RPMI8226 (cell line): ENCODE measurements at places on chromosomes 13 and 19.
A peak's percentile ranks its signal among the peaks of the same experiment; 100 is the strongest.

- DNase-seq, result no peak
Measured at GRCh38 chr13:98226496-98226895, 49.4 kb upstream of the RNF113B start.

- no peak for DNase-seq
Measured at GRCh38 chr13:105587786-105588185, 947.7 kb downstream of the EFNB2 start.

GRCh38 chr13:100541897-100542825 is 46.4 kb downstream of the GGACT start:
- DNase-seq, result no peak

DNA sequence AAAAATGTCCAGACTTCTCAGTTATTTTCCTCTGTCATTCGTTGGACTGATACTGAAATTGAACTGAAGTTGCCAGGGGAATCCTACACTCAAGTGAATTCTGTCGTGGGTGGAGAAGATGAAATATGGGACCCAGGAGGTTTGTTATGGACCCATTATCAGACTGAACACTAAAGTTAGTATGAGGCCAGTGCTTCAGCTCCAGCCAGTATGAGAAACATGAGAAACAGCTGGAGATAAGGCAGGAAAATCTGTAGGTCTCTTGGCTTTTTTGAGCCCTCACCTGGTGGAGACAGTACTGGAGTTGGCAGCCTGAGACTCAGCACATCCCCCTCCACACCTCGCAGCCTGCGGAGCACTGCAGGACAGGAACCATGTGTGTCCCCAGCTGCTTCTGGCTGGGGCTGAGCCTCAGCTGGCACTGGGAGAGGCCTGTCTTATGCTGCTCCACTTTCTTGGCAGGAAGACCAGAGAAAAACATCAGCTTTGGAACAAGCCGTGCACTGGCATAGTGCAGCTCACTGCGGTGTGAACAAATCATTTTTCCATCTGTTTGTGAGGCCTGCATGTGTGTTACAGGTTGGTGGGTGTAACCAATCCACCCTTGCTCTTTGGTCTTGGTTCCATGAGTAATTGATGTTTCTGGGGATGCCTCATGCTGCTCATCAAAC is 641.0 kb downstream of the FGF9 start:
- no peak for DNase-seq

GRCh38 chr19:5987077-5987818 is 9.3 kb upstream of the RANBP3 start:
- peak; percentile 80 for DNase-seq

- no peak for DNase-seq
Measured at GRCh38 chr19:18239303-18239702, 13.1 kb upstream of the PDE4C start.

DNA sequence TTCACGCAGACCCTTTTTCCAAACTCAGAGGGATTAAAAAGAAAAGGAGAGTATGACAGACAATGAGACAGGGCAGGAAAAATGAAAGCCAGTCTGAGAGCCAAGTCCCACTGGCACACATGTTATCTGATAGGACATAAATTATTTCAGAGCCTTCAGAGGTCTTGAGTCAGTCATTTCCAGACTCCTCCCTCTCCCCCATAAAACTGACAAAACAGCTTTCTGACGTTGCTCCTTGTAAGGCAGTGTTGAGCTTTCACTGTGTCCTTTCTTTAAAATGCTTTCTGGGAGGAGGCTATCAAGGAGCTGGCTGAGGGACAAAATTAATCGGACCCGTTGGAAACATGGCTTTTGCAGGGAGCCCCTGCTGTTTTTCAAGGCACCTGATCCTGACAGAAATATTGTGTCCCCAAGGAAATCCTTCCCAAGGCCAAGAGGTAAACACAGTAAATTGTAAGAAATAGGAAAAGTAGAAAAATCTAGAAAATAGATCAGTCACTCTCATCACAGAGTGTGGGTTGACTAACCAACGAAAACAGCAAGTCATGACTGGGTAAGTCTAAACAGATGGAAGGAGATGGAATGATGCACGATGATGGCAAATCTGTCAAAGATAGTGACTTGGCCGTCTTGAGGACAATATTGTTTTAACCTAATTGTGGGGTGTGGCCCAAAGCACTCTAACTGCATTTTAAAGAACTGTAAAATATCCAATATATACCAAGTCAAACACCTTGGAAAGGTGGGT is 89.7 kb downstream of the DCT start:
- no peak for DNase-seq

GRCh38 chr13:77544355-77544754 is 8.8 kb downstream of the SCEL start:
- DNase-seq, result no peak

DNA sequence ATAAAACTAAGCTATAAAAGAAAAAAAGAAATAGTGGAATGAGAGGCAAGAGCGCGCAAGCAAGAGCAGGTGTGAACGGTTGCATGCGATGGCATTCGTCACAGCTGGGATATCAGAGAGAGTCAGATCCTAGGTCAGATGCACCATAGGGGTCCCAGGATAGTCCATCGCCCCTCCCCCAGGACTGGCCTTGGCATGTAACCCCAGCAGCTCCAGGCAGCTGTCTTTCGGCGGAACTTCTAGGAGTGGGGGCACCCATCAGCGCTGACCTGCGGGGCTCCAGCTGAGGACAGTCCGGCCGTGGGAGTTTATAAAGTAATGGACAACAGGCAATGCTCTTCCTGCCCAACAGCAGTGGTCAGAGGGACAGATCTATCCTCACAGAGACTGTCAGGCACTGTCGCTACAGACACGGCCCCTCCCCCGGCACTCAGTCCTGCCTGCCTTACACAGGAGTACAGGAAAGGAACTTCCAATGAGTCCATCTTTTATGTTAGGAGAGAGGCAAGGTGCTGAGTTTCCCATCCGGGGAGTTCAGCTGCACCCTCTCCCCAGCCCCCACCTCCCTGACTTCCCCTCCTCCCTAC is 1.4 kb downstream of the SIAH3 start:
- no peak for DNase-seq

DNA sequence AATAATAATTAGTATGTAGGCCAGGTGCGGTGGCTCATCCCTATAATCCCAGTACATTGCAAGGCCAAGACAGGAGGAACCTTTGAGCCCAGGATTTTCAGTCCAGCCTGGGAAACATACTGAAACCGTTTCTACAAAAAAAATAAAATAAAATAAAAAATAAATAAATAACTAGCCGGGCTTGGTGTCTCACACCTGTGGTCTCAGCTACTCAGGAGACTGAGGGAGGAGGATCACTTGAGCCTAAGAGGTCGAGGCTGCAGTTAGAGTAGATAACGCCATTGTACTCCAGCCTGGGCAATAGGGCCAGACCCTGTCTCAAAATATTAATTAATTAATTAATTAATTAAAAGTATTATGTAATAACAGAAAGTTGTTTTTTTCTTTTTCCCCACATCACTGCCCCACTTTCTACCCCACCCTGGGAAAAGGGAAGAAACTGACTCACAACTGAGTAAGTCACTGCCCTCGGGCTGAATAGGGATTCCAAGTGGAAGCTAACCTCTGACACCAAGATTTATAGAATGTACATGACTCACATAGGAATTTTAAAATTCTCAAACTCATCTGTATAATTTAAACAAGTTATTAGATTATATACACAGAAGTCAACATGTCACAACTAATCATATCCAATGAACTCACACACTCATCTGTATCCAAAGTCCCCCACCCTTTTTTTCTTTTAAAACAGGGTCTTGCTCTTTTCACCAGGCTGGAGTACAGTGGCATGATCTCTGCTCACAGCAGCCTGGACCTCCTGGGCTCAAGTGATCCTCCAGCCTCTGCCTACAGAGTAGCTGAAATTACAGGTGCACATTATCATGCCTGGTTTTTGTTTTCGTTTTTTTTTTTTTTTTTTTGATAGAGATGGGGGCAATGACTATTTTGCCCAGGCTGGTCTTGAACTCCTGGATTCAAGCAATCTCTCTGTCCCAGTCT is 12.5 kb downstream of the ZNF611 start:
- DNase-seq, result no peak

GRCh38 chr13:27270594-27271520 is at the start of gene RASL11A:
Gene RASL11A, plus strand, starts transcription at chr13:27270830. Its CDS starts 115 bp downstream, at chr13:27270945.
- DNase-seq, result peak; percentile 80

DNA sequence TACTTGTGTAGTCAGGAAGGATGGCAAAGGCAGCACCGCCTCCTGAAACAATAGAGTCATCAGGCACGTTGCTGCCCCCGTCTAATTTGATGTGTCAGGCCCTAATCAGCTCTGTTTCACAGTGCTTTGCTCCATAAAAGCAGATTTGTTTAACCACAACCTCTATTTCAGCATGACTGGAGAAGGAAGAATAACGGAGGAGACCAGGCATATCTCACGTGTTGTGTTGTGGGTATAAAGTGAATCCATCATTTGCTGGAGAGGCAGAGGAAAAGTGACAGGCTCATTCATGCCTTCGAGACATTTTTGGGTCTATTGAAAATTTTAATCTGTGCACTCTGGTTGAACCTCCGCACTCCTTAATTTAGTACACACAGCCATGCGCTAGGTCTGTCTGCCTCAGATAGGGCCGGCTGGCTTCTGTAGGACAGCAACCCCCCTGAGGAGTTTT is 940.4 kb upstream of the SLC10A2 start:
- DNase-seq, result peak; percentile 83

- no peak for DNase-seq
Measured at GRCh38 chr19:48950830-48951519, 3.7 kb upstream of the BAX start.

DNA sequence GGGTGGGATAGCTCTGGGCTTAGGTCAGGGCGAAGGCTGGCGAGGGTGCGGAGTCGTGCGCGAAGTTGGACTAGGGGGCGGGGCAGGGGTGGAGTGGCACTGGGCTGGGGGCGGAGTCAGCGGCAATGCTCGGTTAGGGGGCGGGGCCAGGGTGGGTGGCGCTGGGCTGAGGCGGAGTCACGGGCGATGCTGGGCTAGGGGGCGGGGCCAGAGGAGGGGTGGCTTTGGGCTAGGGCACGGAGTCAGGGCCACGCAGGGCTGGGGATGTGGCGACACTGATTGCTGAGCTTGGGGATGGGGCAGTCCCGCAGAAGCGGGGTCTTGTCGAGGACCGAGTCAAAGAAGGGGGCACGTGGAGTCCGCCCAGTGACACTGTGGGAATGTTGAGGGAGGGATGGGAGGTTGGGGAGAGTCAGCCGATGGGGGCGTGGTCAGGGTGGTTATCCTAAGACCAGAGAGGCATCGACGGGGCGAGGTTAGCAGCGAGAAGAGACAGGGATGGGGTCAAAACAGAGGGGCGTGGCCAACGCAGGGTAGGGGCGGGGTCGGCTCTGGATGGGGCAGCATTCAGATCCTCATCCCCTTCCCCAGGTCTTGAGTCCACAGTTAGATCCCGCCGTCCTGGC is 8.7 kb downstream of the HOMER3 start:
- peak; percentile 47 for DNase-seq

DNA sequence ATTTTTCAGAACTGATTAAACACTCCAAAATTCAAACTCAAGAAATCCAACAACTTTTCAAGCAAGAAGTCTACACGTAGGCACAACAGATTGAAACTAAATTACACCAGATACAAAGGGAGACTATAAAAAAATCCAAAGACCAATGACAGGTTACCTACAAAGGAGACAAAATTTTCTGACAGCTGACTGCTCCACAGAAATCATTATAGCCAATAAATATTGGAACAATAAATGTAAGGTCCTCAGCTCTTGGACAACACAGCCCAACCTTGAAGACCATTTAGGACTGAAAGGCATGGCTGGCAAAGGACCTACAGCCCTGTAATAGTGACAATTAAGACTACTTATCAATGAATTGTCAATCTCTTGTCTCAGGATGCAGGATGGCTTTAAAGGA is 15.9 kb downstream of the ZNF350 start:
- no peak for DNase-seq

GRCh38 chr13:49343731-49344130 is 96.0 kb downstream of the CDADC1 start:
- DNase-seq, result no peak

DNA sequence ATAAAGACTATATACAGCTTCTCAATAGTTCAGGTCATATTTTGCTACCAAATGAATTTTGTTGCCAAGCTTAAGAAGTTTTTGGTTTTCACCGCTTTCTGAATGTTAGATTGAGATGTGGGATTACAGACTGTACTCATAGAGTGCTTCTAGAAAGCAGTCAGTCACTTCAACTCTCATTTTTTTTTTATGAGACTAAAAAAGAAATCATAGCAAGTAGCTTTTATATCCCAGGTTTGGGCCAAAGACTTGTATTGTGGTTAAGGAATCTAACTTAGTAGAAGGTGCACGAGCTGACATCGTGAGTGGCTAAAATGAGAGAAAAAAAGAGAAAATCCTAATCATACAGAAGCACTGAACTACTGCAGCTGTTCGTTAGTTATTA is 2.2 kb upstream of the USPL1 start:
- DNase-seq, result no peak

GRCh38 chr19:1295169-1296012 is 9.7 kb downstream of the EFNA2 start:
- DNase-seq, result no peak

DNA sequence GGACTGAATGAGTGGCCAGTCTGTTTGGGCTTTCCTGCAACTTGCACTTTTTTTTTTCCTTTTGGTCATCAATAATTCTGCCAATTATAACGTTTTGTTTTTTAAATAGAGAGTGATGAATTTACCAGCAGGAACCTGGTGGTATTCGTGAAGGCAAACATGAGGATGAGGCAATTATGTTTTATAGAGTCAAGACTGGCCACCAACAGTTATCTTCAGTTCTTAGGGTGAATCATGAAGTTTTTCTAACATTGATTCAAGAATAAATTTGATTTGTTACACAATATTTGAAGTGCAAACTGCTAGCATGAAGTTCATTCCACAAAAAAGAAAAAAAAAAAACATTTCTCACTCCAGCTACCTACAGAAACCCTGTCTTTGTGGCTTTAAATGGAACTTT is 244.5 kb downstream of the SPRY2 start:
- DNase-seq, result no peak

DNA sequence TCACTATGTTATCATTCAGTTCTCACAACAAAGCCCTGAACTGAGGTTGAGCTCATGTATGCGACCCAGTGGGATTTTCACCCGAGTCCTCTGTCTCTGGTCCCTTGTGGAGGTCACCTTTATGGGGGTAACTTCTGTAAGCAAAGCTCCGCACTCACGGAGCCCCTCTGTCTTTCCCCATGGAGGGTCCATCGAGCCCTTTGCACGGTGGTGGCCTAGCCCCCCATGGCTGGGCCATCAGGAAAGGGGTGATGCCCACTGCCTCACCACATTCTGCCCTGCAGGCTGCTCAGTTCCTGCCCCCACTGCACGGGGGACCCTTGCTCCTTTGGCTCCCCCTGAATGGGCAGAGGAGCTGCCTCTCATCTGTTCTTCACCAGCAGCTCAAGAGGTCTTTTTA is 39.6 kb downstream of the CHST8 start:
- no peak for DNase-seq

DNA sequence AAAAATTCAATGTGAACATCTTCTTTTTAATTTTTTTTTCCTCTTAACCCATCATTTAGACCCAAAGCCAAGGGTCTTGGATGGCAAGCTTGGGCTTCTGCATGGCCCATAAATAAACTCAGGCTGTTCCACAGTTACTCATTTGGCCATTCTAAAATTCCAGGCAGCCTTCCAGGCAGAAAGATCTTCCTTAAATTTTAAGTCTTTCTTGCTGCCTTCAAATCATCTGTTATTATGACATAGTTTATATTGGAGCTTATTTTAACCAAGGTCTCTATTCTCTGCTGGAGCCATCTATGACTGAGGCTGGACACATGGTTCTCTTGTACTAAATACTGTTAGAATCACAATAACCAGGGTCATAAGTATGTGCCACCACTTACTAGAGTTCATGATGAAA is 317.3 kb upstream of the MAB21L1 start:
- DNase-seq, result no peak
